Activated T-helper 2 cell treated with anti-CD3 and anti-CD28 coated beads, Interferon-gamma antibody, Interleukin-2, Interleukin-4, amounts not matched to agents 10 μg/mL and 5 μg/mL and 100 μg/mL, durations not matched to agents 14 hours and 24 hours and 36 hours (primary cell): ENCODE measurements at places on chromosomes 5 and 9. TPM values are rescaled to one million over a fixed set of nuclear protein-coding genes. Genes with fewer than 3 reads are reported as not detected.

The LVRN gene
- 0.07 TPM in 1 of 2 replicates, not detected in the other for total RNA-seq

The FOXD4L5 gene
- total RNA-seq = 0.09 and 0.23 TPM in 2 replicates

The SREK1IP1 gene
- 30.9 and 32.9 TPM in 2 replicates for total RNA-seq

The TMC1 gene
- total RNA-seq = not detected in 2 replicates

The MSX2 gene
- total RNA-seq = not detected in 2 replicates

- H3K27ac ChIP-seq = no peak overlapping the region
- H3K4me3 ChIP-seq = no peak overlapping the region
- no peaks in the 10 kb centered on the region for H3K4me1 ChIP-seq
- no peaks in the 10 kb centered on the region for H3K36me3 ChIP-seq
- DNase-seq = no peak
Observed at GRCh38 chr9:124511891-124512805, 4.9 kb upstream of the NR5A1 start.

DNA sequence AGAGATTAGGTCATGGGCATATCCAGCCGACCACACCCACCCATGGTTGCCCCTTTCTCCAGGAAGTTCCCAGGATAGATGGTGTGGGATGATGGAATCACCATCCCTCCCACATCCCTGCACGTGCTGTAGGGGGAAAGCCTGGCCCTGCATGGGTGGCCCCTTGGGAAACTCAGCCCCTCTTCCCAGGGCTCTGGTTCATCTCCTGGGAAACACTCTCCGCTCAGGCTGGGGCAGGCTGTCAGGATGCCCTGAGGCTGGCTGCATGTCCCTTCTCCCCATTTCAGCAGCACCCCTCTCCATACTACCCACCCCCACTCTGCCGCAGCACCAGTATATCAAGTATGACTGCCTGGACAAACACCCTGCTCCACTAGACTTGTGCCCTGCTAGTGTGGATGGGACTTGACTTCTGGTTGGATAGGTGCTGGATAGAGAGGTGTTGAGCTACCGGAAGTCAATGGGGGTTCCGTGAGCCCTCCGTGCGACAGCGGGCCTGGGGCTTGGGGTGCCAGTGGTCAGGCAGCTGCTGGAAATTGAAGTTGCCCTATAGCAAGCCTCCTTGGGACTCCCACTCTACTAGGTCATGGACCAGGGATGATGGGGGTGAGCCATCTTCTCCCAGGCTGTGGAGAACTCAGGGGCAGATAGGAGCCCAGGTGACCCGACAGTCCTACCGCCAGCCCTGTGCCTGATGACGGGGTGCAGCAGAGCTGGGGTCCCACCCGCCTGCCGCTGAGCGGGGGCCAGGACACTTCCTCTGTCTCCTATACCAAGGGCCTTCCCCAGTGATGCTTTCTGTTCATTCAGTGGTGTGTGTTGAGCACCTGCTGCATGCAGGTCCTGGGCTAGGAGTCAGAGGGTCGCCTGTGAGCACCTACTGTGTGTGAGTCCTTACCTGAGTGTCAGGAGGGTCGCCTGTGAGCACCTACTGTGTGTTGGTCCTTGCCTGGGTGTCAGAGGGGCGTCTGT, 69.4 kb upstream of the COL5A1 start:
- no peaks in the 10 kb centered on the region for H3K27me3 ChIP-seq
- no peaks in the 10 kb centered on the region for H3K36me3 ChIP-seq
- no peaks in the 10 kb centered on the region for H3K4me1 ChIP-seq
- H3K27ac ChIP-seq = no peak overlapping the region

- no peak overlapping the region for H3K27ac ChIP-seq
- DNase-seq = no peak
- H3K4me1 ChIP-seq = no peaks in the 10 kb centered on the region
Observed at GRCh38 chr9:128048663-128049062, 18.5 kb downstream of the NAIF1 start.

DNA sequence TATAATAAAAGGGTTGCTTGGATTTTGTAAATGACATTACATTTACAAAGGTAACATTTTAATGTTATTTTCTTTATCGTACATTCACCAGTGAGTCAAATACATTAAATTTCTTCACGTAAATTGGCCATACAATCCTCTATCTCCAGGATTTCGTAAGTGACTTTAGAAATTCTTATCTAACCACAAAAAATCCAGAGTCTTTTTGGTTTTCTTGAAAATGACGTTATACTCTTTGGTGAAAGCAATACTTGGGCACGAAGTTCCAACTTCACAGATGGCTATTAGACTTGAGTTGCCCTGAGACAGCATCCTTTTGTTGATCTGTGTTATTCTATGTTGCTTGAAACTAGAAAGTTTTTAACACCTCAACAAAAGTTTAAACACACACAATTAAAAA, 87.4 kb upstream of the CDH10 start:
- no peak for DNase-seq
- H3K36me3 ChIP-seq = no peaks in the 10 kb centered on the region
- no peak overlapping the region for H3K27ac ChIP-seq
- H3K4me3 ChIP-seq = no peak overlapping the region
- no peaks in the 10 kb centered on the region for H3K4me1 ChIP-seq

DNA sequence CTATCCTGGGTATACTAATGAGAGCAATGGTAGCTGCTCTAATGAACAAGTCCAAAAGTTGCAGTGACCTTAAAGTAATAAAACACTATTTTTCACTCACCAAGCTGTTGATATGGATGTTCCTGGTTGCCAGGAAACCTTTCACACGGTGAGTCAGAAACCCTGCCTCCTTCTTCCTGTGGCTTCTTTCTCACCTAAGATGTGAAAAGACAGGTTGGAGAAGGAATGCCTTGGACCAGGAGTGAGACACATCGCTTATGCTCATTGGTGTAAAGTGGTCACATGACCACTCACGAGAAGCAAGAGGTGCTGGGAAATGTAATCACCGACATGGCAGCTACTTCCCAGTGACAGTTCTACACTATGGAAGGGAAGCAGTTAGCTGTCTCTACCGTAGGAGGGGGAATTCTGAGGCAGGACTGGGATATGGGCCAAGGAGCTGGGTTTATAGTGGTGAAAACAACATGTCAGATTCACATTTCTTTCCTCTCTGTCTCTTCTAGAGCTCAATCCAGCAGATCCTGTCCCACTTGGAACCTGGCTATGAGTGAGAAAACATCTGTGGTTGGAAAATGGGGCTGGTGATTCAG, 320.4 kb upstream of the KLF4 start:
- no peaks in the 10 kb centered on the region for H3K4me1 ChIP-seq
- no peak overlapping the region for H3K27ac ChIP-seq
- H3K4me3 ChIP-seq = no peak overlapping the region
- H3K27me3 ChIP-seq = no peaks in the 10 kb centered on the region

GRCh38 chr9:4750023-4750673, 9.1 kb upstream of the AK3 start:
- no peak overlapping the region for H3K4me3 ChIP-seq
- no peaks in the 10 kb centered on the region for H3K36me3 ChIP-seq
- H3K4me1 ChIP-seq = peaks cover 12% of the 10 kb centered on the region
- no peak for DNase-seq
- peaks cover 12% of the 10 kb centered on the region for H3K27me3 ChIP-seq

DNA sequence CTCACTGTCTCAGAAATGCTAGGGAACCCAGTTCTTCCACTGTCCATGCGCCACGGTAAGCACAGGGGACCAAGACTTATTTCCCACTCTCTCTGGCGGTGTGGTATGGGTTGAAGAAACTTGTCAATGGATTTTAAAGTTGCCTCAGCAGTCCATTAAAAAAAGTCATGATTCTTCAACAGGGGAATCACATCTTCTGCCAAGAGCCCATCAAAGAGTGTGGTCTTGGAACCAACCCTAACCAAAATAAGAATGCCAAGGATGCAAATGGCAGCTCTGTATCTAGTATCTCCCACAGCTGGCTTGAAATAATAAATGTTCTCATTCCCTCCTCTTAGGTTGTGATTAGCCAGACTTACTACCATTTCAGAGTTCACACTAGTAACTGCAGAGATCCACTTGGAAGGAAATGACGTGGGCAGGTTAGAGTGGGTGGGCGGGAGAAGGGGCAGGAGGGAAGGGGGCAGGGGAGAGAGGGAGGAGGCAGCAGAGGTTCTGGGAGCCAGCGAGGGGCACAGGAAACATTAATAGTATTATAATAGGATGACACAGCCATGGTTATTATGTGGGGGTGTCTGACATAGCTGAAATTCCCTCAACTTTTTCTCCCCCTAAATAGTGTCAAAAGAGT, 17.6 kb downstream of the PTCH1 start:
- peaks cover 52% of the 10 kb centered on the region for H3K27me3 ChIP-seq
- DNase-seq = no peak
- peaks cover 25% of the 10 kb centered on the region for H3K4me1 ChIP-seq
- no peaks in the 10 kb centered on the region for H3K36me3 ChIP-seq
- no peak overlapping the region for H3K27ac ChIP-seq
- H3K4me3 ChIP-seq = no peak overlapping the region

DNA sequence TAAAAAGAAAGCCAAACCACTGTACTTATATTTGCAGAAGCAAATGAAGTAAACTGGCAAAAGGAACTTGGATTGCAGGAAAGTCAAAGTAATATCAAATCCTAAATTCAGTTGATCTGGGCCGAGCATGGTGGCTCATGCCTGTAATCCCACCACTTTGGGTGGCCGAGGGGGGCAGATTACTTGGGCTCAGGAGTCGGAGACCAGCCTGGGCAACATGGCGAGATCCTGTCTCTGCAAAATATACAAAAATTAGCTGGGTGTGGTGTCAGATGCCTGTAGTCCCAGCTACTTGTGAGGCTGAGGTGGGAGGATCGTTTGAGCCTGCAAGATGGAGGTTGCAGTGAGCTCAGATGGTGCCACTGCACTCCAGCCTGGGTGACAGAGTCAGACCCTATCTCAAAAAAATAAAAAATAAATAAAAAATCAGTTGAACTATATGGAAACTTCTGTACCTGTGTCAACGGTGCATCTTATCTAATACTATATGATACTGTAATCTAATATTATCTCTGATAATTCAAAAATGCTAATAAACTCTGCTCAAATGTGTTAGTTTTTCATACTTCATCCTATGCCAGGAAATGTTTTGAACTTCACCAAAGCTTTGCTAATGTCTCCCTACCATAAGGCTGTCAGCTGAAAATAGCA, 10.1 kb downstream of the SELENOP start:
- no peak overlapping the region for H3K27ac ChIP-seq
- H3K4me3 ChIP-seq = no peak overlapping the region
- peaks cover 8% of the 10 kb centered on the region for H3K36me3 ChIP-seq
- DNase-seq = no peak
- H3K4me1 ChIP-seq = no peaks in the 10 kb centered on the region

DNA sequence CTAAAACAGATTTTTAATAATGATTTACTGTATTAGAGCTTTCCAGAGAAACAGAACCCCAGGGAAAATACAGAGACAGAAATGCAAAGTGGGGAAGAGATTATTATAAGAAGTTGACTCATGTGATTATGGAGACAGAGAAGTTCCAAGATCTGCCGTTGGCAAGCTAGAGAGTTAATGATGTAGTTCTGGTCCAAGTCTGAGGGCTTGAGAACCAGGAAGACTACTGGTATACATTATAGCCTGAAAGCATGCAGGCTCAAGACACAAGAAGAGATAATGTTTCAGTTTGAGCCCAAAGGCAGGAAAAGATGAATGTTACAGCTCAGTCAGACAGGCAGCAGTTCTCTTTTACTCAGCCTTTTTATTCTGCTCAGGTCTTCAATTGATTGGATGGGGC, 98.8 kb upstream of the NFIL3 start:
- H3K4me3 ChIP-seq = no peak overlapping the region
- no peaks in the 10 kb centered on the region for H3K36me3 ChIP-seq
- H3K27ac ChIP-seq = no peak overlapping the region
- no peaks in the 10 kb centered on the region for H3K4me1 ChIP-seq

DNA sequence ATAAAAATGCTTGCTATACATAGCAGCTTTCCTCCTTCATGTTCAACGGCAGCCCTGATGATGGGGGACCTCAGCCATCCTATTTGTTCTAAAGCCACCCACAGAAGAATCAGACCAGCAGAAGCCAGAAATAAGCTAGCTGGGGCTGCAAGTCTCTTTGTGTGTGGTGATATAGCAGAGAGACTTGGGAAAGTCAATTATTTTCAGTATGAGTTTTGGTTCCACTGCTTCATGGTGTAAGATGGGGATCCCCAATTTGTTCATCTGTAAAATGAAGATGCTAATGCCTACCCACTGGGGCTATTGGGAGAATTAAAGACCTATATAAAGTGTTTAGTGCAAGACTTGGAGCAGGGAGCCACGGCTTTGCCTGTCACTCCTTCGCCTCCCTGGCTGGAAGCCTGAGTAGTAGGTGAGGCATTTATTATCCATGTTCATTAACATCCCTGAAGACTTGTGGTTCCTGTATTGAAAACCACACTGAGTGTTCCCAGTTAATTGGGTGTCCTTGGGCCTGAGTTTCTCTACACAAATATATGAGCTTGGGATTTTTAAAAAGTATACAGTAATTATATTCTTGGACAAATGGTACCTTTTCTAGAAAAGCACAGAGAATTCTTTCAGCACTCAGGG, 210.1 kb upstream of the SLC24A2 start:
- peaks cover 22% of the 10 kb centered on the region for H3K36me3 ChIP-seq
- peak overlapping the region; percentile 91 for H3K27ac ChIP-seq
- no peak for DNase-seq
- H3K4me1 ChIP-seq = peaks cover 58% of the 10 kb centered on the region
- H3K27me3 ChIP-seq = no peaks in the 10 kb centered on the region

DNA sequence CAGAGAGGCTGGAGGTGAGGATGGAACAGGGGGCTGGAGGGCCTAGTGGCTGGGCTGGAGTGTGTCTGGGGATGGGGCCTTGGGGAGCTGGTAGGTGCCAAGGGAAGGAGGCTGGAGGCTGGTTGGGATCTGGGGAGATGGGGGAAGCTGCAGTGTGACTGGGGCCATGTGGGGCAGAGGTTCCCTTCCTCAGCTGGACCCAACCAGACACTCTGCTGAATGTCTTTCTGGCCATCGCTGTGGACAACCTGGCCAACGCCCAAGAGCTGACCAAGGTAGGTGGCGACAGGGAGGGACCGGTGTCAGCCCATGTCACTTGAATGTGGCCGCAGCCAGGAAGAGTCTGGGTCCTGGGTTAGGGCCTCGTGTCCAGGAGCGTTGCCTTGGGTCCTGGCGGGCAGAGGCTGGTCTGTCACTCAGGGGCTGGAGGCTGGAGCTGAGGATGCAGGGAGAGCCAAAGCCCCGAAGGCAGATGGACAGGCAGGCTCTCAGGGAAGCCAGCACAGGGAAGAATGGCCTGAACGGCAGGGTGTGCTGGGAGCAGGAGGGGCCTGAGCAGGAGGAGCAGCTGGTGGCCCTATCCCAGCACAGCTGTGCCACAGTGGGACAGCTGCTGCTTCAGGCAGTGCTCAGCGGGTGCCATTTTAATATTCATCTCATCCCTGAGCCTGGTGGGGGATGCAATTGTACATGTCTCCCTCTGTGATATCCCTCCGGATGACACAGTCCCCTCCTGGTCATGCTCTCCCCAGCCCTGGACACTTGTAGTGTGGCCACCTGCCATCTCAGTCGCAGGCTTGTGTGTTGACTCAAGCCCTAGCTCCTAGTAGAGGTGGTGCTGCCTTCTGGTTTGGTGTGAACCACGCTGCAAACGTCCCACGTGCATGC, 132.5 kb downstream of the CACNA1B start:
- no peak overlapping the region for H3K27ac ChIP-seq
- no peaks in the 10 kb centered on the region for H3K4me1 ChIP-seq
- no peak for DNase-seq

DNA sequence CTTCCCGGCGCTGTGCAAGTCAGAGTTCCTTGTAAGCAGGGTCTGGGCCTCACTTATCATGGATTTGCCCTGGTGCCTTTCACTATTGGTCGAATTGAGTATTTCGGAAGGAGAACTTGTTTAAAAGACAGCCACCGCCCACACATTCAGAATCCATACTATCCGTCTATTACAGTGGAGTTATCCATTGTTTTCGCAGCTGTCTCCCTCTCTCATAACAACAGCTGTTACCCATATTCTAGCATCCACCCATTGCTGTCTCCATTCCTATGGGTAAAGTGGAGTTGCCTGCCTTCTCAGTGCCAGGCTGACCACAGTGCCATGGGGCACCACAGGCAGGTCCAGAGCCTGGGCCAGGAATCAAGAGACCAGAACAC, 20.2 kb downstream of the FAXDC2 start:
- H3K4me1 ChIP-seq = peaks cover 25% of the 10 kb centered on the region
- no peak overlapping the region for H3K4me3 ChIP-seq
- H3K27ac ChIP-seq = peak overlapping the region; percentile 61
- H3K27me3 ChIP-seq = no peaks in the 10 kb centered on the region
- peaks cover 25% of the 10 kb centered on the region for H3K36me3 ChIP-seq
